Posterior cingulate gyrus (tissue), 11 donors: ENCODE measurements at places on chromosomes 11 and 22.

DNA sequence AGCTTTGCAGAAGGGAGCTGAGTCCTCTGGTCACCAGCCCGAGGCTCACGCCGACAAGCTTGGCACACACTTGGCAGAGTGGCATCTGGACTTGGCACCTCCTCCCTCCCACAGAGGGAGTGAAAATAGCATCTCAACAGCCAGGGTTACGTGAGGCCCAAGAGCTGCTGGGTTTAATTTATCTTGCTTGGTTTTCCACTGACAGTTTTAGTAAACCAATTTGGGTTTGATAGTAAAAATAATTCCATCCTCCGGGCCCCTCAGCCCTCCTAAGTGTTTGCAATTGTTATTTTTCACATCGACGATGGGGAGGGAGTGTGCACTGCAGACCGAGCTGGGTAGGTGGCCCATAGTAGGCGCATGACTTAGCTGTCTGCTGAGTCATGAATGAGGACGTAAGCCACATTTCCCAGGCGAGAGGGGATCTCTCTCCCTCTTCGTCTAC is 107.6 kb upstream of the ASPHD2 start:
- no peak for DNase-seq

DNA sequence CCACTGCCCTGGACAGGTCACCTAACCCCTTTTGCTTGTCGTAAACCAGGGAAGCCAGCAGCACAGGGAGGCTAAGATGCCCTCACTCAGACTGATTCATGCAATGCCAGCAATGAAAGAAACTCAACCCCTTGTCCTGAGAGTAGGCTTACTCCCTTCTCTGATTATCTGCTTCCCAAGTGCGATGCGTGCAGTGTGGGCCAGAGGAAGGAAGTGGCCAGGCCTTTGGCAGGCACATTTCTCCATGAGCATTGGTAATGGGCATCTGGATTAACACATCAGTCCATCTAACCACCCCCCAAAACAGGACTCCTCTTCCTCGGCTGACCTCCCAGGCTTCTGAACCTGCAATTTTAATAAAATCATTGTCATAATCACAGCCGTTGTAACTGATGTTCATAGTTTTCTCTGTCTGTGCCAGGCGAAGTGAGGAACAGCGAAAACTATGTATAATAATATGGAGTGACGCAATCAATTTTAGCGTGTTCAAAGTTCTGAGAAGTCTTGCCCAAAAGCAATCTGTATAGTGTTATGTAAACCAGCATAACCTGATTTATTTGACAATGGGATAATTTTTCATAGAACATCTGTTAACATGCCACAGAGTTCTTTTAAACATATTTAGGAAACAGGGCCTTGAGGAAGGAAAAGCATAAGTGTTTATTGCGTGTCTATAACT is 33.9 kb downstream of the TST start:
- DNase-seq: no peak

DNA sequence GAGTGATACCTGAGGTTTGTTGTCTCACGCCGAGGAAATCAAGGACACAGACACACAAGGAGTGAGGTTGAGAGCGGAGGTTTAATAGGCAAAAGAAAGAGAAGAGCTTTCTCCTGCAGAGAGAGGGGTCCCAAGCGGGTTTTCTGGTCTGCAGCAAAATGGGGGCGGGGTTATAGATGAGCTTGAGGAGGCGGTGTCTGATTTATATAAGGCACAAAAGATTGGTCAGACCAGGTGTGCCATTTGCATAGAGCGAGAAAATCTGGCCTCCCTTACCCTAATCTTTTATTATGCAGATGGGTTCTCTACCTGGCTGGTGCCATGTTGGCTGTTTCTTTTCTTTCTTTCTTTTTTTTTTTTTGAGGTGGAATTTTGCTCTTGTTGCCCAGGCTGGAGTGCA is 11.8 kb downstream of the C11orf96 start:
- no peak for DNase-seq

DNA sequence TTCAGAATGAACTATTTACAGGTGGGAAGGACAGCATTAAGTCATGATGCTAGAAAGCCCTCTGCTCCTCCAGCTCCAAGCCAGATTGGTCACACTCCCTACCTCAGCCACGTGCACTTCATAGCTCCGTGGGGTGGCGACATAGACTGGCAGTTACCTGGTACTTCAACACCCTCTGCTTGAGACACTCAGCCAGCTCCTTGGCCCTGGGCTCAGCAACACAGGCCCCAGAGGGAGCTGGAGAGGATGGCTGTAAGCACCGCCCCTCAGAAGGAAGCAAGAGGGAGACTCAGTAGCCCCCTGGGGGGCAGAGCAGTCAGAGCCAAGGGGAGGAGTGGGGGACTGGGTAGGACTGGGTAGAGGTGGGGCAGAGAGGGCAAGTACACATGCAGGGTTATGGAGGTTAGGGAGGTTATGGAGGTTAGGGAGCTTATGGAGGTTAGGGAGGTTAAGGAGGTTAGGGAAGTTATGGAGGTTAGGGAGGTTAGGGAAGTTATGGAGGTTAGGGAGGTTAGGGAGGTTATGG is 102.1 kb upstream of the BID start:
- DNase-seq: no peak

GRCh38 chr22:49302530-49302929 is 525.1 kb downstream of the BRD1 start:
- DNase-seq: no peak

DNA sequence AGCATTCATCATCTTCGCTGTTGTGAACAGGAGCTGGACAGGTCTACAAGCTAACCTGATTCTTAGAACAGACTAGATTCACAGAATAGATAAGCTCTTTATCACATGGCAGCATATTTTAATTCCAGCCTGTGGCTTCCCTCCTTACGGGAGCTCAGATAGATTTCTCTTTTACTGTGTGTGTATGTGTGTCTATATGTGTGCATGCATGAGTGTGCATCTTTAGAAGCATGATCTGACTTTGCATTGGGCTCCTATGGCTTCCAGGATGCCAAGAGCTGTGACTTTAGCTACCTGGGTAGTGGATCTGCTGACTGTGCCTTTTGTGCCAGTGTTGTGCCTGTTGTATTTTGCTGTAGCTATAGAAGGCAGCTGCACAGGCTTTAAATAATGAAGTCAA is 44.3 kb downstream of the ZNRF3 start:
- no peak for DNase-seq

GRCh38 chr11:914747-915501 is 4.3 kb upstream of the CHID1 start:
- no peak for DNase-seq

DNA sequence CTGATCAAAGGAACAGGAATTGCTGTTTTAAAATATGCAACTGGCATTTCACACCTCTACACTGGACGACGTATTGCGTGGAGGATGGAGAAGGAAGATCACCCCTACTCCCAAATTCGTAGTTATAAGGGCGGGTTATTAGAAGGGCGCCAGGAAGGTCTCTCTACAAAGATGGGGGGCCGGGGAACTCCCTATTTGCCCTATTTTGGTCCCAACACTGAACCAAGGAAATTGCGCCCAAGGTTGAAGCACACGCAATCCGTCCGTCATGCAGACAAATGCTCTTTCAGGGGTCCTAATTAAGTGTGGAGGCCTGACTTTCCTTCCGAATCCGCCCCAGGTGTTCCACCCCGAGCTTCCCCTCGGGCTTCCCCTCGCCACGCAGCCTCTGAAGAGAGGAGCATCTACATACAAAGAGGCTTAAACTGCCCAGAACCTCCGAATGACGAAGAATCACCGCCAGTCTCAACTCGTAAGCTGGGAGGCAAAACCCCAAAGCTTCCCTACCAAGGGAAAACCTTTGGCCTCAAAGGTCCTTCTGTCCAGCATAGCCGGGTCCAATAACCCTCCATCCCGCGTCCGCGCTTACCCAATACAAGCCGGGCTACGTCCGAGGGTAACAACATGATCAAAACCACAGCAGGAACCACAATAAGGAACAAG is 396 bp downstream of the NPAT start:
- DNase-seq: no peak

GRCh38 chr11:68327586-68328370 is 15.4 kb downstream of the LRP5 start:
- no peak for DNase-seq

- no peak for DNase-seq
These were observed 12.2 kb downstream of the PPP6R3 start for GRCh38 chr11:68472778-68473177.

DNA sequence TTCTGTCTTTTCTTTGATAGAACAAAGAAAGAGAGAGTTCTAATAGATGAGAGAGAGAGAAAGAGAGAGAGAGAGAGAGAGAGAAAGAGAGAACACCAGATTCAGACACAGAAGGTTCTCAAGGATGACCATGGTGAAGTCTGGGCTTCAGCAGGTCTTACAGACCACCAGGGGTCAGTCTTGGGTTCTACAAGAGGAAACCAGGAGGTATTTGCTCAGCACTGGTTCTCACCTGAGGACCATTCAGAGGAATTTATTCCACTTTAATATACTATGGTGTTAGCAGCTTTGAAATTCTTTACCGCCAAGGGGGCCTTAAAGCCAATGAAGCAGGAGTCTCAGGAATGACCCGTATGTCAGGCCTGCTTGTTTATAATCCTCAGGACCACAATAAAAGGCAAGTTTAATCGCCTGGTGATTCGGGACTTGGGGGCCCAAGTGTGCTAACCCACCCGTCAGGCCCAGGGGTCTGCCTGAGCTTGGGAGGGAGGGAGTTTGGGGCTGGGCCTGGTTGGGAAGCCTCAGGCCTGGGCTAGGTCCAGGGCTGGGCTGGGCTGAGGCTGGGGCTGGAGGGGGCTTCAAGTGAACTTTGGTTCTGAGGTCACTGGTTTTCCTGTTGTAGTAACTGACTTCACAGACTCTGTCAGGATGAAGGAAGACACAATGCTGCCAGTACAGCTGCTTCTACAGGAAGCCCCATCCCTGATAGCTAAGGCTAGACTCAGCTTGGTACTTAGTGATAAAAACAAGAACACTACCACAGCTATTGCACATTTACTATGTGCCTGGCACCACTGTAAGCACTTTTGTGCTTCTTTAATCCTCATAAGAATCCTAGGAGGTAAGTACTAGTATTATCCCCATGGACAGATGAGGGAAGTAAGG is 179.2 kb upstream of the ZBED5 start:
- DNase-seq: no peak

DNA sequence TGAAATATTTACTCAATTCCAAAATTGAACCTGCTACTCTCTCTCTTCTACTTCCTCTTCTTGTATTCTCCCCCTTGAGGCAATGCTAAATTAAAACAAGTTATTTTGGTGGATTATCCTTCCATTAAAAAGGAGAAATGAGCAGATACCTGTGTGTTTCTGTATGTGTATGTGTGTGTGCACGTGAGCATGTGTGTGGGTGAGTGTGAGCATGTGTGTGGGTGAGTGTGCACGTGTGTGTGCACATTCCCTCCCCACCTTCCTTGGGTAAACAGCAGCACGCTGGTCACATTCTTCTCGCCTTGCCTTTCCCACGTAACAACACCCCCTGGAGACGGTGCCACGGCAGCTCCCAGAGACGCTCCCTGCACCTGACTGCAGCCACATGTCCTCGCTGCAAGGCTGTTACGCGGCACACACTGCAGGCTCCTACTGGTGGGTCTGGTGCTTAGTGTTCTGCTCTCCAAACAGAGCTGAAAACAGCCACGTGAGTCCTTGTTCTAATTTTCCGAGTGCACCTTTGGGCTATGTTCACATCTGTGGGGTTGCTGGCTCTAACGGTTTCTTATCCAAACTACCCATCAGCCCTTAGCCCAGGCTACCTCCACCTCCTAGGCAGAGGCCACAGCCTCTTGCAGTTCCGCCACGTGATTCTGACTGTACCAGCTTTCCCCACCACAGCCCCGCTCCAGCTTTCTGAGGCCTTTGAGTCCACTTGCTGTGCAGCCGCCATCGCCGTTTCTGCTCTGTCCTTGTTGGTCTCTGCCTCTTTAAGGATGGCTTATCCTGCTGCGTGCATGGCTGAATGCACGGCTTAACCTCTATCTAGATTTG is 123.4 kb downstream of the CTTN start:
- DNase-seq: peak; percentile 76

DNA sequence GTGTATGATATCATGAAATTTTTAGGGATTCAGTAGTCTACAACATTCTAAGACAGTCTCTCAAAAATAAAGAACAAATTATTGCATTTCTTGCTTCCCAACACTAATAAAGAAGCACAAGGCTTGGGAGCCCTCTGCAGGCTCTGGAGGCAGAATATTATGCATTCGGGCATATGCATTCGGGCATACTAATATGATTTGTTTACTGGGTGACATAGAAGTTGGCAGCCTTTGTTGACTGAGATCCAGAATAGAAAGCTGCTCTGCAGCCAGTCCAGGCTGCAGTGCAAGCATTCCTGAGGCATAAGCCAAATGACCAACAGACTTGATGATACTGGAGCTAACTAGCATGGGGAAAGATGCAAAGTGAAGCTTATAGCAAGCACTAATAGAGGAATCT is 945.5 kb downstream of the OPCML start:
- DNase-seq: no peak

- no peak for DNase-seq
These were observed 511.2 kb downstream of the BUD13 start for GRCh38 chr11:116261606-116262005.

- DNase-seq: no peak
These were observed 3.4 kb upstream of the MOGAT2 start for GRCh38 chr11:75714211-75714610.

- no peak for DNase-seq
These were observed 4.6 kb downstream of the FGF4 start for GRCh38 chr11:69770540-69770939.

- DNase-seq: no peak
These were observed 82.0 kb upstream of the SC5D start for GRCh38 chr11:121210445-121211080.

DNA sequence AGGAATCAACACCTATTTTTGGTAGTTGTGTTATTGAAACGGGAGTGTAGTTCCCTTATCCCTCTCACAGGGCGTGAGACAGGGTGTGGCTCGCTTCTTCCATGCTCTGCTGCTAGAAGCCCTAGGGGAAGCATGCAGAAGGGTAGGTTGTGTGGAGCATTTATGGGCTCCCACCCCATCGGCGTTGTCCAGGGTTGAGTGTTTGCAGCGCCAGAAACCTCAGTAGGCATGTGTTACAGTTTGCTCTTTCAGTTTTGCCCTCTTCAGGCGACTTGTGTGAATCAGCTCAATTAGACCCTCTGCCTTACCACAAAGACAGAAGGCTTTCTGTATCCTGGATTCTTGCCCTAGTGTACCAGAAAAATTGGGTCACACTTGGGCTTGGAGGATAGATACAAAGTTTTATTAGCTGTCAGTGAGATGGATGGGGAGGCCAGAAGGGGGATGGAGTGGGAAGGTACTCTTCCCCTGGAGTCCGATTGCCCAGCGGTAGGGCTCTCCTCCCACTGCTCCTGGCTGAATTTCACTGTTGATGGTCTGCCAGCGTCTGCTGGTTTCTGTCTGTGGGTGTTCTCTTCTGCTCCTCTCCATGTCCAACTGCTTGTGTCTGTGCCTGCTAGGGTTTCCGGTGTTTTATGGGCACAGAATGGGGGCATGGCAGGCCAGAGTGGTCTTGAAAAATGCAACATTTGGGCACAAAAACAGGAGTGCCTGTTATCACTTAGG is 358.3 kb upstream of the CTSC start:
- DNase-seq: peak; percentile 79

GRCh38 chr11:110828086-110828485 is 115.8 kb upstream of the ARHGAP20 start:
- no peak for DNase-seq

- no peak for DNase-seq
These were observed 8.1 kb upstream of the SLC35E4 start for GRCh38 chr22:30627471-30627870.
